GM12878 (cell line): ENCODE measurements at places on chromosomes 3 and 15.

GRCh38 chr3:8963137-8963853 is at the start of gene RAD18:
Gene RAD18, minus strand, starts transcription at chr3:8963472. Its CDS starts 87 bp downstream, at chr3:8963385.
- peak; percentile 71 for DNase-seq

- no peak for DNase-seq
These were observed 17.5 kb upstream of the RAD18 start for GRCh38 chr3:8980756-8981257.

DNA sequence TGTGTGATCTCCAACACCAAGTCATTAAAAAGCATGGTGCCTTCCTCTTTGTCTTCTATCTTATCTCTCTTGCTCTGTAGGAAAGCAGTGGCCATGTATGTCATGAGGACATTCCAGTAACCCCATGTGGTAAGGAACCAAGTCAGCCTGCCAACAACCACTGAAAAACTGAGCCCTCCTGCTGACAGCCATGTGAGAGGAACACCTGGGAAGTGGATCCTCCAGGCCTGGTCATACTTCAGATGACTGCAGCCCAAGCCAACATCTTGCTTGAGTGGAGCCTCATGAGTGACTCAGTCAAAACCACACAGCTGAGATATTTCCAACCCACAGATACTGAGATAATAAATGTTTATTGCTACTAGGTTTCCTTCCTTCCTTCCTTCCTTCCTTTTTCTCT is 597.3 kb downstream of the ZIC1 start:
- no peak for DNase-seq

GRCh38 chr15:45425135-45425534 is 46.8 kb upstream of the GATM start:
- no peak for DNase-seq

DNA sequence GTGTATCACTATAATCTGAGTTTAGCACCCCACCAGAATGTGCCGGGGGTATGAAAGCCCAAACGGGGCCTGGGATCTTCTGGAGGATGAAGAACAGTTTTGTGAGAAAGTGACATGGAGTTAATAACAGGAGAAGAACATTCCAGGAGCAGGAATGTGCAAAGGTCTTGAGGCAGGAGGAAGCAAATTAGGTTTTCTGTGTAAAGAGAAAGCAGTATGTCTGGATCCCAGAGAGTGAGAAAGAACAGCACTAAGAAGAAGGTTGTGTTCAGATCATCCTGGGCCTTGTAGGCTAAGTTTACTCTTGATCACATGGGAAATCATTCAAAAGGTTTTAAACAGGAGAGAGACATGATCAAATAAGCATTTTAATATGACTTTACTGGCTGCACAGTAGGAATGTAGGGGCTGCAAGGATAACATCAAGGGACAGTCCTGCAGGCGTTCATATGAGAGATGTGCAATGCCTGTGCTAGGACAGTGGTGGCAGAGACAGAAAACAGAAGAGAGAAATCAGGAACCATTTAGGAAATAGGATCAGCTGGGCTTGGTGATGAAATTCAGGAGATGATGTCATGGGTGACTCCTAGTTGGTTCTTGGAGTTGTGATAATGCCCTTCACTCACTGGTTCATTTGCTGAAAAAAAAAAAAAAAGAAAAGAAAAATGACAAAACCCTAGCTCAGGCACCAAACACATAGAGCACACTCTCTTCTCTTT is 113.5 kb downstream of the TNIK start:
- no peak for DNase-seq

DNA sequence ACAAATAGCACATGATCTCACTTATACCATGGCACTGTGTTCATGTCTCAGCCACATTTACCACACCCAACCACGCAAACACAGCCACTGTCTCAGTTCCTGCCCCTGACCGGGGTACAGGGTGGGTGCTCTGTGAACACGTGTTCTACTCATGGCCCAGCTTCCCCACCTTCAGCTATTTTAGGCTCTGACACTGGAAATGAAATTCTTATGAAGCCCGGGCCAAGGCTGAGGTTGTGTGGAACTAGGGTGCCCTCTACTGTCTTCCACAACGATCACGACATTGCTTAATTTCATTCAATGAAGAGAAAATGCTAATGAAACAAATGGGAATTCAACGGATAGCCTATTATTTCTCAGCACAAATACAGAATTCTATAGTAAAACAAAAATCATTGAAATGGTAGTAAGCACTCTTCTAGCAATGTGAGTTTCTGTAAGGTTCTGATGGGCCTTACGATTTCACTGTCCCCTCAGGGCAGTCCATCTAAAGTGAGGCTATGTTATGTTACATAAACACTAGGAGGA is 2.1 kb upstream of the GABRA5 start:
- DNase-seq: no peak

DNA sequence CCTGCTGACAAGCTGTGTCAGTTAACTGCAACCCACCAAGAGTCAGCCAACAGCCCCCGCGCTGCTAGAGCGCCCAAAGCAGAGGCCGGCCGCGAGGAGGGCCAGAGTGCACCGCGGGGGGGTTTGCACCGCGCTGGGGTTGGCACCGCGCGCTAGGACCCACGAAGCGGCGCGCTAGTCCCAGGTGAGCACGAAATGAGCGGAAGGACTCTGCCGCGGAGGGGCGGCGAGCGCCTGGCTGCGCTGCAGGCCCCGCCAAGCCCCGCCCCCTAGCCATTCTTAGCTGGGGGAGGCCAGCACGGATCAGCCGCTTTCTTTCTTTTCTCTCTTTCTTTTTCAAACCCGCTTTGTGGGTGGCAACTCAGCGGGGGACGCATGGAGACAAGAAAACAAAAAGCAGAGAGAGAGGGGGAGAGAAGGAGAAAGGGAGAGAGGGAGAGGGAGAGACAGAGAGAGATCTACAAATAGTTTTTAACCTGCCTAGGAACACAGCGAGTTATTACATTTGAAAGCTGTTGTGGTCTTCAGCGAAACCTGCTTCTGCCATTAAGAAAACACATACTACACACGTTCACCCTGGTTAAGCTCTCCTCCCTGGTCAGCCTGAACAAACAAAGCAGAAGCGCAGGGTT is 6.9 kb upstream of the FOXB1 start:
- no peak for DNase-seq

GRCh38 chr15:25869701-25870100 is 6.6 kb upstream of the ATP10A start:
- DNase-seq: no peak
